NCI-H748 treated with DMSO at 0.1 percent for 48 hours (cell line): ENCODE measurements at places on chromosomes 5 and 9.
A peak's percentile ranks its signal among the peaks of the same experiment; 100 is the strongest.

DNA sequence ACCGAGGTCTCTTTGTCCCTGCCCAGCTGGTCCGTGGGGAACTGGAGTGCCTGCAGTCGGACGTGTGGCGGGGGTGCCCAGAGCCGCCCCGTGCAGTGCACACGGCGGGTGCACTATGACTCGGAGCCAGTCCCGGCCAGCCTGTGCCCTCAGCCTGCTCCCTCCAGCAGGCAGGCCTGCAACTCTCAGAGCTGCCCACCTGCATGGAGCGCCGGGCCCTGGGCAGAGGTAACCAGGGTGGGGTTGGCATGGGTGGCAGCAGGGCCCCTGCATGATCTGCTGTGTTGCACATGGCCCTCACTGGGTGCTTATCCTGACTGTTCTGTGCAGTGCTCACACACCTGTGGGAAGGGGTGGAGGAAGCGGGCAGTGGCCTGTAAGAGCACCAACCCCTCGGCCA, 119.2 kb upstream of the ICE1 start:
- DNase-seq = no peak

- DNase-seq = no peak
Observed at GRCh38 chr5:136016945-136017530, 11.8 kb upstream of the TGFBI start.

DNA sequence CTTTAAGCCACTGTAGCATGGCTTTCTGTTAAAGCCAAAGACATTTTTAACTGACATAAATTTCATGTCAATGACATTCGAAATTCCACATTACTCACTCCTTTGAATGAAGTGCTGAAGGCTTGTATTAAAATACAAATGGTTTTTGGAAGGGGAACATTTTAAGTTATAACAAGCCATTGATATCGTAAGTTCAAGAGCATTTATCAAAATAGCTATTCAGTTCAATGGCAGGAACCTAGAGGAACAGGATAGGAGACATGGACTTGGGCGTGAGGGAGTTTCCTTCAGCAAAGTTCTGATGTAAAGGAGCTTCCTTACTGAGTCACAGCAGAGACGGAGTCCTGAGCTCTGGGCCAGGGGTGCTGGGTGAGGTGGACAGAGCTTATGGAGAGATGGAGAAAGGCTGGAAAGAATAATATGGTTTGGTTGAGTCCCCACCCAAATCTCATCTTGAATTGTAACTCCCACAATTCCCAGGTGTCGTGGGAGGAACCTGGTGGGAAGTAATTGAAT, 631.8 kb downstream of the BNC2 start:
- DNase-seq = no peak

DNA sequence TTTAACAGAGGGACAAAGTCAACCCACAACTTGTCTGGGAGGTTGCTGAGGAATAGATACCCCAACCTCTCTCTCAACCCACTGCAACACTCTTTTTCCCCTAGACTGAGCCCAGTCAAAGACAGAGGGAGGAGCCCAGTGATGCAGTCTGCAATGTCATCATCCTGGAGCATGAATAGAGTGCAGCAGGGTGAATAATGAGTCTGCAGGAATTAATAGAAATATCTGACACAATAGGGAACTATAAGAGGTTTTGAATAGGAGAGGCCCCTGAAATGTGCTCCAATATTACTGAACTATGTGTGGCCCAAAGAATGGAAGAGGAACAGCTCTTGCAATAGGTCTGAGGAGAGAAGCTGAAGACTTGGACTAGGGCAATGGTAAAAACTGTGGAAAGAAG, 59.1 kb downstream of the PDCD1LG2 start:
- no peak for DNase-seq

DNA sequence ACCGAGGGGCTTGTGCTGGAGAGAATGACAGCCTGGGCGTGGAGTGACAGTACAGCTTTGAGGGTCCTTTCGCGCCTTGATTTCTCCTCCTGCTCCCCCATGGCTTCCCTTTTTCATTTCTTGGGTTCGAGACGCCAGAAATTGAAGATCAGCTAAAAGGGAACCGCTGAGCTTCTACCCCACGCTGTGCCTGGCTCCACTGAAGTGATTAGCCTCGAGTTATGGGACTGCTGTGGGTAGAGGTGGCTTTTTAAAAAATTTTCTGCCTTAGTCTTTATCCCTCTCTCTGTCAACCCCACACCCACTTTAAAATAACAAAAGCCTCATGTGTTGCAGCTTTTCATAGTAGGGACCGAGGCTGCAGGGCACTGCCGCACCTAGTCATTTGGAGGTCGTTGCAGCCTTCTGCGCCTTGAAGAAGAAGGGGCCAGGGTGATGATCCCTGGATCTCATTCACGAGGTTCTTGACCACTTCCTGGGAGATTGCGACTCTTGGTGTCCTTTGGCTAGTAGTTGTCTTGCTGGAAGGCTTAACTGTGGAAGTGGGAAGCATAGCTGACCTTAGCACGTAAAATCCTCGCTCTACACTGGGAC, 603 bp downstream of the PPIP5K2 start:
- no peak for DNase-seq

DNA sequence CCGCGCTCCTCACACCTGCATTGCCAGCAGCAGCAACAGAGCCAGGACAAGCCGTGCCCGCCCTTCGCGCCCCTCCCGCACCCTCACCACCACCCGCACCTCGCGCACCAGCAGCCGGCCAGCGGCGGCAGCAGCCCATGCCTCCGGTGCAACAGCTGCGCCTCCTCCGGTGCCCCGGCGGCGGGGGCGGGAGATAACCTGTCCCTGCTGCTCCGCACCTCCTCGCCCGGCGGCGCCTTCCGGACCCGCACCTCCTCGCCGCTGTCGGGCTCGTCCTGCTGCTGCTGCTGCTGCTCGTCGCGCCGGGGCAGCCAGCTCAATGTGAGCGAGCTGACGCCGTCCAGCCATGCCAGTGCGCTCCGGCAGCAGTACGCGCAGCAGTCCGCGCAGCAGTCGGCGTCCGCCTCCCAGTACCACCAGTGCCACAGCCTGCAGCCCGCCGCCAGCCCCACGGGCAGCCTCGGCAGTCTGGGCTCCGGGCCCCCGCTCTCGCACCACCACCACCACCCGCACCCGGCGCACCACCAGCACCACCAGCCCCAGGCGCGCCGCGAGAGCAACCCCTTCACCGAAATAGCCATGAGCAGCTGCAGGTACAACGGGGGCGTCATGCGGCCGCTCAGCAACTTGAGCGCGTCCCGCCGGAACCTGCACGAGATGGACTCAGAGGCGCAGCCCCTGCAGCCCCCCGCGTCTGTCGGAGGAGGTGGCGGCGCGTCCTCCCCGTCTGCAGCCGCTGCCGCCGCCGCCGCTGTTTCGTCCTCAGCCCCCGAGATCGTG, 517 bp downstream of the KCNN2 start:
- no peak for DNase-seq

DNA sequence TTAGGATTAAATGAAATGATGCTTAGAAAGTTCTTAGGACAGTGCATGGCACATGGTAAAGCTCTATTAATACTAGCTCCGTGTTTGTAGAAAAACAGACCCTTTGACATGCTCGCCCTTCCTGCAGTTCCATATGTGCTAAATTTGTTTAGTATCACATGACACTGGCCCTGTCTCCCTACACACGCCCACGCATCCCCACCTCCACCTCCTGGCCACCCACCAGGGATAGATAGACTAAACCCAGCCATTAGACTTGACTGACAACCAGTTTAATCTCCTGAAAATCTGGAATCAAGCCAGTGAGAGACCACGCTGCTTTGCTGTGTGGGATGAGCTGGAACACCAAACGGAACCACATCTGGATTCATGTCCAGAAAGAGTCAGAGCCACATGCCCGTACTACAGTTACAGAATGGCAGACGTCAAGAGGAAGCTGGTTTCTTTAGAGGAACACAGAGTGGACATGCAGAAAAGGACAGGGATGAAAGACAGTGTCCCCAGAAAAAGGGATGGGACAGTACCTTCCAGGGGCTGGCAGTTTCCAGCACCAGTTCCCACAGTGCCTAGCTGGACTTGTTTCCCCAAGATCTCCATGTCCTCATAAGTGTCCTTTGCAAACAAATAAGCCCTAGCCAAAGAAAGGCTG, 186.1 kb downstream of the PDZD2 start:
- no peak for DNase-seq

DNA sequence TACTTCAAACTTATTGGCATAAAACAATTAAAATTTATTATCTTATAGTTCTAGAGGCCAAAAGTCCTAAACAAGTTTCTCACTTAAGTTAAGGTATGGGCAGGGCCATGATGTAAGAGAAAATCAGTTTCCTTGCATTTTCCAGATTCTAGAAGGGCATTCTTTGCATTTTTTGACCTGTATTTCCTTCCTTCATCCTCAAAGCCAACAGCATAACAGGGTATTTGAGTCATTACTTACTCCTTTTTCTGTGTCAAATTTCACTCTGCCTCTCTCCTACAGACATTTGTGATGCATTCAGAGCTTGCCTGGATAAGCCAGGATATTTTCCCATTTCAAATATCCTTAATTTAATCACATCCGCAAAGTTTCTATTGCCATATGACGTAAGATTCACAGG, 1499.0 kb downstream of the EFNA5 start:
- DNase-seq = no peak

DNA sequence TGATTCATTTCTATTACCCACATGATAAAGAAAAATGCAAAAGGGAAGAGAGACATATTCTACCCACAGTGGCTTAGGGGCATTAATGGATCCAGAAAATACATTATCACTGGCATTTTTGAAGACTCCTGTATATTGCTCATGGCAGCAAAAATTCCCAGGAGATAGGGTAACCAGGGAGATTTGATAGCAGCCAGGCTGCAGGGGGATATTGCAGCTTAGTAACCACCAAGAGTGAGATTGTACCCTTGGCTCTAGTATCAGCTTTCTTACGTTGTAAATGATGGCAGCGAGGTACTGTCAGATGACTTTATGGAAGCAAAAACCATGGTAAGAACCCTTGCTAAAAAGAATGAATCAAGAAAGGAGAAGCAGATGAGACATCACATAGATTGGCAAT, 19.8 kb upstream of the ALDH1A1 start:
- no peak for DNase-seq

DNA sequence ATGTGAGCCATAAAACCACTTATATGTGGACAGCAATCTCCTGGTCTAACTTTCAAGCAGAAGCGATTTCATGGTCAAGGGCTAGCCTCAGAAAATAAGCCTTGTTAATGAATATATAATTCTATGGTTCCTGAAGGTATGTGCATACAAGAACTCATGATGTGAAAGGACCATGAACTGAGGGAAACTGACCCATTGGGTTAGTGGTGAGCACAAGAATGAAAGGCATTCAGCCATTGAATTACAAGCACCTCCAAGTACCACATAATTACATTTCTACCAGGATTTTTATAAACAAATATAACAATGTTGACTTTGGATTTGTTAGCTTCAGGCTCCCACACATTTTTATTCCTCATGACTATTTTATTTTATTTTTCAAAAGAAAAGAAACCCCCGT, 459.0 kb downstream of the TLE4 start:
- no peak for DNase-seq

DNA sequence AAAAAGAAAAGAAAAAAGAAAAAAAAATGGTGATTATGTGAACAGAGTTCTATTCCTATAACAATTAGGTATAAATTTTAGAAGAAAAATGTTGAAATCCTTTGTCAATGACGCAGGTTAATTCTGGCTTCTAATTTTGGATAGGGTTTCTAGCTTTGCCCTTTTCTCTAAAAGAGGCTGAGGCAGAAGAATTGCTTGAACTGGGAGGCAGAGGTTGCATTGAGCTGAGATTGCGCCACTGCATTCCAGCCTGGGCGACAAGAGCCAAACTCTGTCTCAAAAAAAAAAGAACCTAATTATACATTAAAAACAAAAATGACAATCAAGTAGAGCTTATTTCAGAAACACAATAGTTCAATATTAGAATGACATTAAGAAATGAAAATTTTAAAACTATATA, 2.9 kb downstream of the STXBP1 start:
- no peak for DNase-seq

DNA sequence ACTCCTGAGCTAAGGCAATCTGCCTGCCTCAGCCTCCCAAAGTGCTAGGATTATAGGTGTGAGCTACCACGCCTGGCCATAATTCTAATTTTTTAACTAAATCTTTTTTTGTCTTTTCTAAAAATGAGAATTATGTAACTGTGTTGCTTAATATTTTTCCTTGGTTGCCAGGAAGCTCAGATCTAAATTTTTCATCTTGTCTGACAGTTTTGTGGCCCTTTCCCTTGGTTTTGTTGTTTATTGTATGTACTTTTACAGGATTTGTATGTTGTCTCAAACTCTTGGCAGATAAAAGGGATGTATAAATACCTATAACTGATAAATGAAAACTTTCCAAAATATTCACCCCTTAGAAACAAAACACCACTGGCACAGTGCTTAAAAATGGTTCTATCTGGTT, 88.2 kb upstream of the KLF9 start:
- DNase-seq = no peak

- DNase-seq = no peak
Observed at GRCh38 chr9:136093995-136094881, 851 bp downstream of the NACC2 start.

- peak; percentile 49 for DNase-seq
Observed at GRCh38 chr9:117546894-117547678, 132.2 kb upstream of the ASTN2 start.

DNA sequence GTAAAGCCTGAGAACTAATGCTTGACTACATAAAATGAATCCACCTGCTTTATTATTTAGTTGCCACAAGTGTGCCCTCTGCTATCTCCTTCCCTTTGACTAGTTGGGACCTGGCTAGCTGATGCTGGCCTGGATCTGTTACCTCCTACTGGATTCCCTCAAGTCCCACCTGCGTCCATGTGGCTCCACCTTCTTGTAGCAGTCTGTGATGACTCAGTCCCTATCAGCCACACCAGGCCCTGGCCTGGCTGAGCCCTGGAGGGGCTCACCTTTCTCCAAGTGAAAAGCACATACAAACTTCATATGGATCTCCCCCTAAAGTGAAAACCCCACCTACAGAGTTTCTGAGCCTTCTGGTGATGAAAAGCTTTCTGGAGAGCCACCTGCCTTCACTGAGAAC, 611.4 kb downstream of the SEMA5A start:
- DNase-seq = no peak

GRCh38 chr5:9182899-9183695, 362.8 kb downstream of the SEMA5A start:
- no peak for DNase-seq

- no peak for DNase-seq
Observed at GRCh38 chr5:31901807-31902530, 263.0 kb downstream of the PDZD2 start.
